ENCODE measurements at places on chromosomes 2 and 18. TPM values are rescaled to one million over a fixed set of nuclear protein-coding genes. Genes with fewer than 3 reads are reported as not detected.

The TMEM247 gene
- total RNA-seq, result not detected

The CCDC150 gene
- 2.3 TPM for total RNA-seq

The PLA2R1 gene
- 2.0 TPM for total RNA-seq

The GAREM1 gene
- 5.7 TPM for total RNA-seq

The DES gene
- under 0.01 TPM for total RNA-seq

The CTAGE1 gene
- not detected for total RNA-seq

The LINC00305 gene
- total RNA-seq, result not detected

The RNU2-63P gene
- not detected for total RNA-seq

The RRM2 gene
- 60.6 TPM for total RNA-seq

The POLR1A gene
- 17.3 TPM for total RNA-seq

The GRB14 gene
- not detected for total RNA-seq

The GNLY gene
- total RNA-seq, result 0.24 TPM

The UGT1A10 gene
- total RNA-seq, result not detected

The NBAS gene
- total RNA-seq, result 49.3 TPM

The COL6A3 gene
- total RNA-seq, result 2,045 TPM

The SERPINB7 gene
- total RNA-seq, result not detected

The CCDC88A gene
- total RNA-seq, result 25.2 TPM

The EPB41L3 gene
- 44.6 TPM for total RNA-seq

The HAUS1 gene
- 72.9 TPM for total RNA-seq

The ASAP2 gene
- 7.2 TPM for total RNA-seq

The IL18R1 gene
- 3.1 TPM for total RNA-seq

The PSME4 gene
- 33.0 TPM for total RNA-seq

The OSBPL6 gene
- 2.9 TPM for total RNA-seq

The LRP1B gene
- total RNA-seq, result 1.2 TPM

The IL1A gene
- total RNA-seq, result 0.24 TPM

The CRACDL gene
- total RNA-seq, result 0.24 TPM

The PDE1A gene
- total RNA-seq, result 15.3 TPM

Measured in epithelial cell of alveolus of lung (primary cell).